Ecto neural progenitor cell (in vitro differentiated cells): ENCODE measurements at places on chromosomes 6 and 20.

DNA sequence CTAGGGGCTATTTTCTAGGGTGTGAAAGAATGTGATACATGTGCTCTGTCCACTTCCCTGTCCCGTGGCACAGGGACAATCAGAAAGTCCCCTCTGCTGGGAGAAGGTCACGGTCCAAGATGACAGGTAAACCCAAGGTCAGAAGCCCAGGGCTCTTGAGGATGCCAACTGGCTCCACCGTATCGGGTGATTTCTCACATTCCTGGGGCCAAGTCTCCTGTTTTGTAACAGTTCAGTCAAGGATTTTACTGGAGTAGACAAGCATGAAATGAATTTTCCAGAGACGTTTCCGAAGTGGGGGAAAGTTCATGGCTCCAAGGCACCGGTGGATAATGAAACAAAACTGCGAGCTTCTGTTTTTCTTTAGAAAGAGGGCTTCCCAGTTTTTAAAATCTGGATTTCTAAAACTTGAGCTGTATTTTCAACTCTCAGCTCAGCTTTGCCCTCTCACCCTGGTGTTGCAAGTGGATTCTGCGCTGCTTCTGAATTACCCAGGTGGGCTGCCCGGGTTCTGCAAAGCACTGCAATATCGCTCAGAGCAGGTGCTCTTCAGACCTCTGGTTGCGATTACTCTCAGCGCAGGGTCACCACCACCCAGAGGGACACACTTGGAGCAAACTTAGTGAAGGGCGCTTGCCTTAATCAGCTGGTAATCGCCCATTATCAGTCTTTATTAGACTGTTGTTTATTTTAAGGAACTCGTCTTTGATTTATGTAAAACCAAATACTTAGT is 64.4 kb upstream of the TMEM170B start:
- no peak for DNase-seq

GRCh38 chr20:59812286-59813125 is 120.9 kb downstream of the SYCP2 start:
- no peak for DNase-seq

DNA sequence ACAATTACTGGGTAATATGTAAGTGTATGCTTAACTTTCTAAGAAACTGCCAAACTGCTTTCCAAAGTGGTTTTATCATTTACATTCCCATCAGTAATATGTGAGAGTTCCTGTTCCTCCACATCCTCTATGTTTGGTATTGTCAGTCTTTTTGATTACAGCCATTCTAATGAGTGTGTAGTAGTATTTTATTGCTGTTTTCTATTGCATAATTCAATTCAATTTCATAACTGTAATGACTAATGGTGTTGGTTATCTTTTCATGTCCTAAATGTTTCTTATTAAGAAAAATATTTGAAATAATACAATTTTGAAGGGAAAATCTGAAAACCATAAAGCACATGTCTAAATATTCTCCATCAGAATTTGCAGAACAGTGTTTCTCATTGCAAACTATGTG is 119.3 kb downstream of the MAP3K7 start:
- no peak for DNase-seq

- DNase-seq: no peak
These were observed 38.7 kb upstream of the PPP1R3G start for GRCh38 chr6:5046430-5046829.

DNA sequence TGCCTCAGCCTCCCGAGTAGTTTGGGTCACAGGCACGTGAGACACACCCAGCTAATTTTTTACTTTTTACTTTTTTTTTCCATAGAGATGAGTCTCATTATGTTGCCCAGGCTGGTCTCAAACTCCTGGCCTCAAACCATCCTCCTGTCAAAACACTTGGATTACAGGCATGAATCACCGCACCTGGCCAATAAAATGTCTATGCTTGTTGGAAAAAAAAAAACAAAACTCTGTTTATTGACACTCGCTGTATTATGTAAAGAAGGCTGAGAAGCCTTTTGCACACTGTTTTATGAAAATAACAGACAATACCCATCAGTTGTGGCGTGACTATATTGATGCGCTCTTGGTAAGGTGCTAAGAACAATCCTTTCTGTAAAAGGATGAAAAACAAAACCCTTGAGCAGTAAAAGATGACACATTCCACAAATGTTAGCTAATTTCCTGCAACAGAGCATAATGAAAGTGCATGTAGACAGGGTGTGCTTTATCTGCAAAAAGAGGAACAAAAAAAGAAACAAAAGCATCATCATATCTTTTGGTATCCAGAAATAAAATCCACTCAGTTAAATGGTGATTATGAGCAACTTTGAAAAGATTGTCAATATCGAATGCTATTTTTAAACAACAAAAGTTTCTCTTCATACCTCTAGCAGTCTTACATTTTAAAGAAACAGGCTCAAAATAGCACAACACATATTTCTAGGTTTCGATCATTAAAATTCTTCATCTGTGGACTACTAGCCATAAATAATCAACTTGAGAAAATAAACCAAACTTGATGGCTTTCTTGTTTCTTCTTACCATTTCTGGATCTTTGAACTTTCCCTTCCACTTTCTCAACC is 108.3 kb upstream of the PHACTR1 start:
- no peak for DNase-seq

GRCh38 chr20:20370094-20370575 is 2.2 kb downstream of the INSM1 start:
- no peak for DNase-seq

GRCh38 chr20:29409833-29410805 is 1847.3 kb upstream of the DEFB115 start:
- no peak for DNase-seq
